Esophagus squamous epithelium (tissue), 5 donors: ENCODE measurements at places on chromosomes 13 and 19.
A peak's percentile ranks its signal among the peaks of the same experiment; 100 is the strongest.

- H3K4me3 ChIP-seq: no peak overlapping the region
- H3K36me3 ChIP-seq: peaks cover 14% of the 10 kb centered on the region
- DNase-seq: no peak
- peaks cover 95% of the 10 kb centered on the region for H3K4me1 ChIP-seq
These were observed 8.8 kb downstream of the SAFB start for GRCh38 chr19:5631567-5632240.

DNA sequence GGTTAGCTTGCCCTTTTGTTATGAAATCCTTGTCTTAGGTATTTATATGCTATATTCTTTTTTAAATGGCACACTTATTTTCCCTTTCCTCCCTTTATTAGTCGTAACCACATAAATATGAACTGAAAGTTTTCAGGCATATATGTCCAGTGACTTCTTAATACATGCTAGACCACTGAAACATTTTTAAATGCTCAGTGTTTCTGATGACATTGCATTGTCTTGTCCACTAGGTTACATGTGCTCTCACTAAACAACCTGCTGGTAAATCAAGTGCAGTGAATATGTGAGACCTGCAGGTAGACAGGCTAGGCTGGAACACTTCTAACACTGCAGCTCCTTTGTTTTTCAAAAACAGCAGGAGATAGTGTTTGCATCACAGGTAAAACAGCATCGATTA is 332.6 kb upstream of the DACH1 start:
- no peak overlapping the region for H3K4me3 ChIP-seq
- H3K27me3 ChIP-seq: no peaks in the 10 kb centered on the region

DNA sequence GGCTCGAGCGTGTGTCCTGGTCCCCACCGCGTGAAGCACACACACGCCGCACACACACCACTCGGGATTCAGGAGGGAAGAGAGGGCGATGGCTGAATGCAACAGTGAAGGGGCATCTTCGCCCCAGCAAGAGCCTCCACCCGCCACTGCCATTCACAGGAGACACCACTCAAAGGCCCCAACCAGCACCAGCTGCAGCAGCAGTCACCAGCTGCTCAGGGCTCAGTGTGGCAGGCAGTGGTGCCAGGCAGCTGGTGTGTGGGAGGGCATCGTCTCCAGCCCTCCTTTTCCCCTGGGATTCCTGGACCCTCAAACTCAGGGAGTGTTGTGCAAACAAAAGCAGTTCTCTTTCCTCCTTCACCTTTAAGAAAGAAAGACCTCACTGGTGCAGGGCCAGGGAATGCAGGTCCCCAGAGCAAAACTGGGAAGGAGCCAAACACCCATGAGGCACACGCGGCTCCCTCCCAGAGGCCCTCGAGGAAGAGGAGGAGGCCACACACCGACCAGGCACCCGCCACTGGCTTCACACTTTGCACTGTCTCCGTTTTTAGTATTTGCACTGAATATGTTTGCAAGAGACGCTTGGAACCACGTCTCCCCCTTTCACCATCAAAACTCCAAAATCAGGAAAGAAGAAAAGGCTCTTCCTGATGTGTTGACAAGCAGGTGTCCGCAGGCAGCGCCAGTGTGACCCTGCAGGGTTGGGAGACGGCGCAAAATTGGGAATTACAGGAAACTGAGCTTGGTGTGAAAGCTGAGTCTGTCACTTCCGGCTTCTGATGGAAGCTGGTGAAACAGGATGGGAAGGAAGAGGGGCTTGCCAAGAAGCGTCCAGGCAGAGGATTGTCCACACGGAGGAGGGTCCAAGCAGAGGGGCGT is 26.4 kb upstream of the F7 start:
- no peak overlapping the region for H3K27ac ChIP-seq
- no peak for DNase-seq
- H3K36me3 ChIP-seq: no peaks in the 10 kb centered on the region

DNA sequence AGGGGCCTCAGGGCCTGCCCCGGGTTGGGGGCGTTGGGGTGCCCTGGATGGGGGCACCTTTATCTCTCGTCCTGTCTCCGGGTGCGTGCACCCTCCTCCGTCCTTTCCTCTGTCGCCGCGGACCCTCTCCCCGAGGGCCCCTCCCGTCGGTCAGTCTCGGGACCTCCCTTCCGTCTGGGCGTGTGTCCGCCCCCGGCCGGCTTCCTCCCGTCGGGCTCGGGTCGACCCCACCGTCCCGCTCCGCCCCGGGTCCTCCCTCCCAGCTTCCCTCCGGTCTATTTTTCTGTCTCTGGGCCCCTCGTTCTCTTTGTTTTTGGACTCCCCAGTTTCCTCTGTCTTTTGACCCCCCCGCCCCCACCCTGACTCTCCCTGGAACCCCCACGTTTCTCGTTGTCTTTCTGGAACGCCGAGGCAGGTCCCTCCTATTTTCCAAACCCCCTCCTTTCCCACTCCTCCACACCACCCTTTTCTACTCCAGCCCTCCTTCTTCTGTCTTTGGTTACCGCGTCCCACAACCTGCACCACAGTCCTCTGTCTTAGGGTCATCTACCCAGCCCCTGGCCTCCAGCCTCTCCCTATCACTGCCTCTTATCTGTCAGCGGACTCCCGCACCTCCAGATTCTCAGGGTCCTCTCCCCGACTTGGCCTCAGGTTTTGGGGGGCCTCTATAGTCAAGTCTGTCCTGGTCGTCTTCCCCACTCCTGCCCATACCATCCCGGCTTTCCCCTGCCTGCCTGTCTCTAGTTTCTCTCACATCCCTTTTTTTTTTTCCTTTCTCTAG is 757 bp downstream of the EGLN2 start:
- H3K4me1 ChIP-seq: peaks cover 48% of the 10 kb centered on the region
- H3K27me3 ChIP-seq: no peaks in the 10 kb centered on the region
- H3K4me3 ChIP-seq: peak overlapping the region; percentile 99
- peaks cover 42% of the 10 kb centered on the region for H3K36me3 ChIP-seq
- DNase-seq: no peak

DNA sequence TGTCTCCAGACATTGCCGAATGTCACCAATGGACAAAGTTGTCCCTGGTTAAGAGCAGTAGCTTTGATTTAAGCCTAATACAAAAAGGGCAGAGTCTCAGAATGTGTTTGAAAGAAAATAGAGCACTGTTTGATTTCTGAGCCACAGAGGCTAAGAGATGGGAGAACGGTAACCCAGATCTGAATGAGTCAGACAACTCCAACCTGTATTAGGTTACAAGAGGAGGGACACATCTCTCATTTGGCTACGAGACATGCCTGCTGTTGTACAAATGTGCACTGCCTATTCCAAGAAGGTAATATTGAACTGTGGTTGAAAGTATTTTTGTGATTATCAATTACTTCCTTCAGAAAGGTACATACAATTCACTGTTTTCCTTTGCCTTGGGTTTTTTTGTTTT is 4.9 kb upstream of the HSPH1 start:
- peaks cover 7% of the 10 kb centered on the region for H3K4me1 ChIP-seq
- no peaks in the 10 kb centered on the region for H3K27me3 ChIP-seq
- H3K27ac ChIP-seq: no peak overlapping the region
- H3K4me3 ChIP-seq: no peak overlapping the region
- no peaks in the 10 kb centered on the region for H3K36me3 ChIP-seq

DNA sequence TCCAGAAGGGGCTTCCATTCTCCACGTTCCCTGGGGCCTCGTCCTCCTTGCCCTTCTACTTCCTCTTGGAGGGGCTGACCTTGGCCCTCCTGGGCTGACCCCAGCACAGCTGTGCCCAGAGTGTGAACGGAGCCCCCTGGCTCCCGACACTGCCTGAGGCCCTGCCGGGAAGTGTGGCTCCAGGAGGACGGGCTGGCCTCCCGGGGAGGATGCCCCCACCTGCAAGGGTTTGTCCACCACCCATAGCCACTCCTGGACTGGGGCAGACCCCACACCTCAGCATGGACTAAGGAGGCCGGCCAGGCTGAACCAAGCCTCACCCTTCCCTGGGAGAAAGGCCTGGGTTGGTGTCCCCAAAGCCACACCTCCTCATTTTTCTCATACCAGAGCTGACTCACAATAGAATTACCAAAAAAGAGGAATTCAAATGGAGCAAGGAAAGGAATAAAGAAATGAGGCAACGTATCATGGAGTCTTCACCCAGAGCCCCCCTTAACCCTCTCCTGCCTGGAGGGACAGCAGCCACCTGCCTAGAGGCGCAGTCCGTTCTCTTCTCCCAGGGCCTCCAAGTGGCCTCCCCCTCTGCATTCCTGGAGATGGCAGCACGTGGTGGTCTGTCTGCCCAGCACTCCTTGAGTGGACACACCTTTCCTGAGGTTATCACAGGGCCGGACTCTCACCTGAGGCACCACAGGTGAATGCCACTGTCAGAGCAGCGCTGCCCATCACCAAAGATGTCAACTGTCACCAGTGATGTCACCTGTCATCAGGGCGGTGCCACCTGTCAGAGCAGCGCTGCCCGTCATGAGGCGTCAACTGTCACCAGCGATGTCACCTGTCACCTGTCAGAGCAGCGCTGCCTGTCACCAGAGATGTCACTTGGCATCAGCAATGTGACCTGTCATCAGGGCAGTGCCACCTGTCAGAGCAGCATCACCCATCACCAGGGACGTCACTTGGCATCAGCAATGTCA is 3.1 kb upstream of the C13orf46 start:
- H3K27me3 ChIP-seq: no peaks in the 10 kb centered on the region
- H3K27ac ChIP-seq: no peak overlapping the region
- H3K36me3 ChIP-seq: no peaks in the 10 kb centered on the region
- H3K4me1 ChIP-seq: peaks cover 19% of the 10 kb centered on the region
- DNase-seq: no peak
